ENCODE measurements at places on chromosomes 6 and 20.
A peak's percentile ranks its signal among the peaks of the same experiment; 100 is the strongest.

DNA sequence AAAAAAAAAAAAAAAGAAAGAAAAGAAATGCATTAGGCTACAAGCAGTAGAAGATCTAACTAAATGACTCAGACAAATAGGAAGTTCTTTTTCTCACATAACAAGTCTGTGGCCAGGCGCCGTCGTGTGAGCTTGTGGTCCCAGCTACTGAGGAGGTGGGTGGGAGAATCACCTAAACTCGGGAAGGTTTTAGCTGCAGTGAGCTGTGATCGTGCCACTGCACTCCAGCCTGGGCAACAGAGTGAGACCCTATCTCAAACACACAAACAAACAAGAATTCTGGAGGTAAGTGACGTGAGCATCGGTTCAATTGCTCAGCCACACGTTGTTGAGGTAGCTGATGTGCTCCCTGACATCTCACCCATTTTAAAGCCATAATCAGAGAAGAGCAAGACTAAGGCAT is 37.9 kb upstream of the SLC23A2 start:
- DNase-seq = no peak

DNA sequence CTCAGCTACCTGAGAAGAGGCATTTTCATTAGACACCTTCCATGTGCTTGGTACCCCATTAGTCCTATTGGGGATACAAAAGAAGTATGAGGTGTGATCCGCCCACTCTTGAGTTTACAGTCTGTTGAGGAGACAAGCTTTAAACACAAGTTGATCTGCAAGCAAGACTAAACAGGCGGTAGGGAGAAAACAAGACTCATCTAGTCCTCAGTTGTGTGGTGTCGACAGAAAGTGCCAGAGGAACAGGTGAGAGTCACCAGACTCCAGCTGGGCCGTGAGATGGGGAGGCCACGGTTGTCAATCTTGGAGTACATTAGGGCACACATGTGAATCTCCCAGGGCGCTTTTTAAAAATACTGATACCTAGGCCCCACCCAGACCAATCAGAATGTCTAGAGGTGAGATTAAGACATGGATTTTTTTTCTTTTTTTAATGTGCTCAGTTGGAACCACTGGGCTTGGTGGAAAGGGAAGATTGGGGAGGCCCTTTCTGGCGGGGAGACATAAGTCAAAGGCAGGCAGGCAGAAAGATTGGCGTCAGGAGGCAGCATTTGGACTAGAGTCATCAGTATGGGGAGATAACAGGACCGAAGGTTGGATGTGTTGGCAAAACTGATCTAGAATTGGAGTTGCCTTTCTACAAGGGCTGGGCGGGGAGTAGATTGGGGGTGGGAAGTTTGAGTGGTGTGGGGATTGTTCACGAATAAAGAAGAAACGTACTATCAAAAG is 10.4 kb downstream of the E2F3 start:
- DNase-seq = no peak

DNA sequence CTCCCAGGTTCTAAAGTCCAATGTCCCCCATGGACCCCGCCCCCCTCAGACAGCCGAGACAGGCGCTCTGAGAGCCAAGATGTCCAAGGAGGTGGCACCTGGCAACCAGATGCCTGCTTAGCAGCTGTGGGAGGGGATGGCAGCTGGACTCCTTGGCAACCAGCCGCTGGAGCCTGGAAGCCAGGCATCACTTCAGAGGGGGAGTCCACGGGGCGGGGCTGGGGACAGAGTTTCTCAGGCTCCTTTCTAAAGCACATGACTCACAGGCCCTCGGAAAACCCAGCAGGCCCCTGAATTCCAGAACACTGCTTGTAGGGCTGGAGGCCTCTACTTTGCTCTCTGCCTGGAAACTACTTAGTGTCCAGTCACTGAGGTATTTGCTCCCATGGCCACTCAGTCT is 51.5 kb downstream of the PREX1 start:
- peak; percentile 91 for DNase-seq

DNA sequence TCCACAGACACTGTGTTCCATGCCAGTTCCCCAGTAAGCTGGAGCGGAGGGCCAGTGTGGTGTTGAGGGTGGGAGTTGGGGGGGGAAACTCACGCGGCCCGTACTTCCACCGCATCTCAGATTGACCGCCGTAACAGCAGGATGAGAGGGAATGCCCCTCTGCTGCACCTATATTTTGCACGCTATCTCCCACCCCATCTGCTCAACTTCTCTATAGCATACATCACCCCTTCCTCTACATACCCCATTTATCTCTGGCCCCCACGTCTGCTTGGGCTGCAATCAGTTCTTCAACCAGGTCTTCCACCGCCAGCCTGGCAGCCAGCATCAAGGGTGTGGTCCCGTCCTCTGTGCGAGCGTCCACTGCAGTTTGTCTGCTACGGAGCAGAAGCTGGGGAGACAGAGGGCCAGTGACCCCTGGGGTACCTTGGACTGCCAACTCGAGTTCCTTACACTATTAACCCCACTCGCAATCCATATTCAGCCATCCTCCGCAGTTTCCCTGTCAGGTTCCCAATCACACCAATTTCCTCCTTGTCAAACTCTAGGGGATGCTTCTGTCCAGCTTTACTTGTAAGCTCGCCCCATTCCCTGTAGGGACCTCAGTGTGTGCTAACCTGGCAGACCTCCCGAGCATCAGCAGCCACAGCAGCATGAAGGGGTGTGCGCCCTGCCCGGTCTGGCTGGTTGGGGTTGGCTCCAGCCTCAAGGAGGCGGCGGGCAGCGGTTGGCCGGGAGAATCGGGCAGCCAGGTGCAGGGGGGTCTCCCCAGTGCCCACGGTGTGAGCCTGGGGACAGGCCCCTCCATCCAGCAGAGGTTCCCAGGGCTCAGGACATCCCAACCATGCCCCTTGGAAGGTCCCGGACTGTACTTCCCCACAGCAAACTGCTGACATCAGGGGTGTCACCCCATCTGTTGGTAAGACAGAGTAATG is 4.5 kb upstream of the GPSM3 start:
- DNase-seq = no peak

GRCh38 chr20:34072778-34073177 is 39.3 kb downstream of the EIF2S2 start:
- no peak for DNase-seq

DNA sequence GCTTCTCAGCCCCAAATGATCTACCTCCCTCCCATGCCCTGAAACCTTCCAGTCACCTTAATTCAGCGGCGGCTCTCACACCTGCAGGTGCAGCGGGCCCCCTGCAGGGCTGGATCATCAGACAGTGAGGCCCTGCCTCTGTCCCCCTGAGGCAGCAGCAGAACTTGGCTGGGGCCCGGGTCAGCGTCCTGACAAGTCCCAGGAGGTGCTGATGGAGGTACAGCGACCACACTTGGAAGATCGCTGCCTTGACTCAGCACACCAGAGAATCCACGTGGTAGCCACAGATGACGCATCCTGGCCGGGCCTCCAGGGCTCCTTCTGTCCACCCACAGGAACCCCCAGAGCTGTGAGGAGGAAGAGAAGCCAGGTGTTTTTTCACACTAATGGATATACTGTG is 116.4 kb upstream of the THBS2 start:
- DNase-seq = no peak

GRCh38 chr20:20395087-20395486 is 27.2 kb downstream of the INSM1 start:
- no peak for DNase-seq

GRCh38 chr20:11266571-11266970 is 592.8 kb upstream of the JAG1 start:
- no peak for DNase-seq

- DNase-seq = no peak
Observed at GRCh38 chr6:137227871-137228302, 8.7 kb upstream of the IFNGR1 start.

- DNase-seq = peak; percentile 67
Observed at GRCh38 chr6:12957321-12958051, 240.9 kb downstream of the PHACTR1 start.

DNA sequence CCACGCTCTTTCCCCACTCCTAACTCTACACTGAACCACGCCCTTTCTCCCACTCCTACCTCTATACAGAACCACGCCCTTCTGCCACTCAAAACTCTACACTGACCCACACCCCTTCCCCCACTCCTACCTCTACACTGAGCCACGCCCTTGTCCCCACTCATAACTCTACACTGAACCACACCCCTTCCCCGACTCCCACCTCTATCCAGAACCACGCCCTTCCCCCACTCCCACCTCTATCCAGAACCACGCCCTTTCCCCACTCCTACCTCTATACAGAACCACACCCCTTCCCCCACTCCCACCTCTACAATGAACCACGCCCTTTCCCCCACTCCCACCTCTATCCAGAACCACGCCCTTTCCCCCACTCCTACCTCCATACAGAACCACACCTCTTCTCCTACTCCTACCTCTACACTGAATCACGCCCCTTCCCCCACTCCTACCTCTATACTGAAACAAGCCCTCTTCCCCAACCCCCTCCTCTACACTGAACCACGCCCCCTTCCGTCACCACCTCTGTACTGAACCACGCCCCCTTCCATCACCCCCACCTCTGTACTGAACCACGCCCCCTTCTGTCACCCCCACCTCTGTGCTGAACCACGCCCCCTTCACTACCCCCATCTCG is 10.1 kb downstream of the PXMP4 start:
- no peak for DNase-seq

DNA sequence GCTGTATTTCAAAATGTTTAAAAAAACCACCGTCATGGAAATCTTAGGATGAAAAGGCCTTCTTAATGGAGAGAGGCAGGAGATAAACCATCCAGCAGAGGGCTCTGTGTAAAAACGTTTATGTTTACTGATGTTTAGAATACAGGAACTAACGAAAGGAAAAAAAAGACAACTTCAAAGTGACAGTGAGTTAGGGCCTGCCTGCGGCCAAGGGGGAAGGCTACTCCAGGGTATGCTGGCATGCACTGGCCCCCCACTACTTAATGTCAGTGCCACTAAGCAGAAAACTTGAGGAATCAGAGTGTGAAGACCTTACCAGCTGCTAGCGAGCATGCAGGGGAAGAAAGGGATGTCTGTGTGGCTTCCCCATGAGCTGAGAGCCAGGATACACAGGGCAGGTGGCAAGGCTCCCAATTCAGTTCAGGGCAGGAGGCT is 47.7 kb downstream of the AKAP7 start:
- DNase-seq = peak; percentile 33

GRCh38 chr20:62980970-62981369 is 25.8 kb downstream of the BHLHE23 start:
- no peak for DNase-seq

DNA sequence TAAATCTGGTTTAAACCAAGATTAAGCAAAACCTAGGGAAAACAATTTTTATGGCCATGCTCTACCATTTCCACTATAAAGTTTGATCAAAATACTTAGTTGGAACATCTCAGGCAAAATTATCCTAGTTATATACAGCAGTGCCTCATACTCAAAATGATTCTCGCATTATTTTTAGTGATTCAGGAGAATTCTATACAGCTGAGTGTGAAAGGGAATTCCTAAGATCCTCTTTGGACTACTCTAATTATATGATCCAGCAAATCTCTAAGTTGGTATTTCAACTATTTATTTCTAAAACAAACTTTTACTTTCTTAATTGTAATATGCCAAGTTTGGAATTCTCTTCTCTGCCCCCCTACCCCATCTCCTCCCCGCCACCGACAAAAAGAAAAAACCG is 8.6 kb downstream of the DTNBP1 start:
- DNase-seq = peak; percentile 35

DNA sequence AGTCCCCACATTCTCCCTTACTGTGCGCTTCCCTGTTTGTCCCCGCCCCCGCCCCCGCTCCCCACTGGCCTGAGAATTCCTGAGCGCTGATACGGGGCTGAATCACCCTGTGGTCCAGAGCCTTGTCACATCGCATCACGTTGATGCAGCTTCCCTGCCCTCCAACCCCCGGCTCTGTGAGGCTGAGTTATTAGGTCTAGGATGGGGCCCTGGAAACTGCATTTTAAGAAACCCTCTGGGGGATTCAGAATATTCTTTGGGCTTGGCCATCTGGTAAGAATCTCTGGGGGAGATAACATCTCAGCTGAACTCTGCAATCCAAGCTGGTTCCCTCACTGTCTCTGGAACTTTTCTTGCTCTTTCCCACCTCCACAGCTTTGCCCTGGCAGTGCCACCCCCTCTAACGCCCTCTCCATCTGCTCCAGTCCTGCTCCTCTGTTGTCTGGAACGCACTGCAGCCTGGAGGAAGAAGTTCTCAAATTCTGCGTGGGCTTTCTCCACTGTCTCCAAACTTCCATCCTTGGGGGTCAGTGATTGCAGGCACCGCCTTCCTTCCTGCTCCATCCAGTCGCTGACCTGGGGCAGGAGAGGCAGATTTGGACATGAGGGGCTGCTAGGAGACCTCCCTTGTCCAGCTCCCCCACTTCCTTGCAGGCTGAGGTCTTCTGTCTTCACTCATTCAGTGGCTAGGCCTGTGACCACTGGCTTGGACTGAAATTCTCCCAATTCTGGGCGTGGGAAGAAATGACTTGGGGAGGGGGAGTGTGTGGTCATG is 42.6 kb downstream of the KIAA1755 start:
- peak; percentile 98 for DNase-seq

GRCh38 chr20:1263853-1264252 is 2.2 kb upstream of the SNPH start:
- peak; percentile 18 for DNase-seq

GRCh38 chr6:25635886-25636317 is 16.1 kb upstream of the SCGN start:
- no peak for DNase-seq

DNA sequence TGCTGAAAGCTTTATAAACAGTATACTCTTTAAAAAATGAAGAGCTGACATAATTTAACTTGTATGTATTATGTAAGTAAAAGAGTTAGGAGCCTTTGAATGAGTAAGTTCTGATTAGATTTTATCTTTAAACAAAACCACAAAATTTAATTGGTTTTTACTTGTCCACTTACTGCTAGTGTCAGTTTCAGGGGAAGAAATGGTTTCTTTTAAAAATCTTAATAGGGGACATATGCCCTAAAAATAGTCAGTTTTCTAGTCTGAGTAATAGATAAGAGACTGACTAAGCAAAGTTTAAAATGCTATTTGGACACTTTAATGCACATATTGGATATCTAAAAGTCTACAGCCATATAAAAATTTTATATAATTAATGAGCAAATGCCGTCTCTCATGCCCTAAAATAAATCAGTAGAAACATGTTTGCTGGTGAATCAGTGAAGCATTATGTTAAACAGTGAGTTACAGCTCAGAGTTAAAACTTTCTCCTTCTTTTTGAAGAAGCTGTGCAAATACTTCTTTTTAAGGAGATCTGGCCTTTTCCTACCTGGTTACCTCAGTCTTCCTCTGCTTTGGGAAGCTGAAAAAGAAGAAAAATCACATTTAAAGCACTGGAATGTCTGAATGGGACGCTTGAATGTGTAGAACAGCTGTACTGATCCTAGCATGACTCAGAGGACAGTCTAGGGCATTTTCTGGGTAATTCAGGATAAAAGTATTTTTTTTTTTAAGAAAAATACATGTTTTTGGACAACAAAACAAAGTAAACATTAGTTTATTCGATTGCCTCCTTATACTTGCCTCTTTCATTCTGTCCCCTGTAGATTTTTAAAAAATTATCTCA is 55.3 kb downstream of the CDH26 start:
- no peak for DNase-seq

DNA sequence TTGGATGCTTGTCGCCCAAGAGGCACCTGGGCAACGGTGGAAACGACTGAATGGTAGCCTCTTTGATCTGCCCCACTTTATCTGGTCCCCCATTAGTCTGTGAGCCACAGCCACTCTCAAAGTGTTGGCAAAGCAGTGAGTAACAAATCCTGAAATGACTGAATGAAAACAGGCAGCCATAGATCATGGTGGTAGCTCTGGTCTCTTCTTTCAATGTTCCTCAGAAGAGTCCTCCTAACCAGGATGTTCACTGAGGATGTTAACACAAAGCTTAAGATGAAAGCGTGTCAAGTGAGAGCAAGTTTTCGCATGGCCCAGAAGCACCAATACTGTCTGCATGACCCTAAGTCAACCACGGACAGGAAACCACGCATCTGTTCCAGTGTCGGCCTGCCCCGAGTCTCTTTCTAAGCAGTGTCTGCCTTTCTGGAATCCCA is 107.3 kb downstream of the IRF4 start:
- DNase-seq = no peak
